T-helper 2 cell treated with Interferon-gamma antibody and Interleukin-4, amounts not matched to agents 5 μg/mL and 100 μg/mL, for 36 hours (primary cell): ENCODE measurements at places on chromosomes 7 and 10.

DNA sequence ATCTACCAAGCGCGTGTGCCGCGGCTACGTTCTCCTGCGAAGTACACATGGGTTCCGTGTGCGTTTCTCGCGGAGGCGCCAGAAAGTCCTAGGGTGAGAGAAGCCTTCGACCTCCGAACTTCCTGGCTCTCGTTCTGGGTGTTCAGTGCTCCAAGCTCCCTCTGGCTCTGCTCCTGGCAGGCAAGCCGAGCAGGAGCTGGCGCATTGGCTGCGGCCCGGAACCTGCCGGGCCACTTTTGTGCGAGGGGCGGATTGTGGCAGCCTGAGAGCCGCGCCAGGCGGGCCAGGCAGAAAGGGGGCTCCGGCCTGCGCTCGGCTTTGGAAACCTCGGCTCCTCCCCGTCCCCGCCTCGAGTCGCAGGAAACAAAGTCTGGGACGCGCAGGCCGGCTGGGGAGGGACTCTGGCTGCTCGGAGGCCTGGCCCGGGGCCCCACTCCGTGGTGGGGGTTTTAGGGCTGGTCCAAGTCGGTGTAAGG, 9.6 kb downstream of the EMX2 start:
- no peak for DNase-seq
- H3K4me1 ChIP-seq: peaks cover 4% of the 10 kb centered on the region
- H3K4me3 ChIP-seq: no peak overlapping the region
- peaks cover 76% of the 10 kb centered on the region for H3K27me3 ChIP-seq
- H3K36me3 ChIP-seq: no peaks in the 10 kb centered on the region

DNA sequence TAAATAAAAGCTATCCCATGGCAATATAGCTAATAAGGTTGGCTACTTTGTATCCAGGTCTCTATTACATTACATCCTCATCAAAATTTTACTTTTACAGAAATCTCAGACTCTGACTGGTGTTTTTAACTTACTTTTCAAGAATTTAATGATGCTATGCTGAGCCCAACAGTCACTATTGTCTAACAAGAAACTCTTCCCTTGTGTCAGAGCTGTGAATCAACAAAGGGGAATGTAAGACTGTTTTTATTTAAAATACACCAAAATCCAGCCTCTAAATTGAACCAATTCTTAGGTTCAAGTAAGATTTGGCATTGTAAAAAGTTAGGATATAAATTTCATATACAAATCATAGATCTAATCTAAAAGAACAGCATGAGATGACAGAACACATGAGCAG, 7.0 kb downstream of the RTKN2 start:
- H3K27me3 ChIP-seq: peaks cover 7% of the 10 kb centered on the region
- peaks cover 2% of the 10 kb centered on the region for H3K4me1 ChIP-seq
- no peak overlapping the region for H3K4me3 ChIP-seq
- no peak for DNase-seq
- H3K27ac ChIP-seq: no peak overlapping the region
- H3K36me3 ChIP-seq: no peaks in the 10 kb centered on the region

DNA sequence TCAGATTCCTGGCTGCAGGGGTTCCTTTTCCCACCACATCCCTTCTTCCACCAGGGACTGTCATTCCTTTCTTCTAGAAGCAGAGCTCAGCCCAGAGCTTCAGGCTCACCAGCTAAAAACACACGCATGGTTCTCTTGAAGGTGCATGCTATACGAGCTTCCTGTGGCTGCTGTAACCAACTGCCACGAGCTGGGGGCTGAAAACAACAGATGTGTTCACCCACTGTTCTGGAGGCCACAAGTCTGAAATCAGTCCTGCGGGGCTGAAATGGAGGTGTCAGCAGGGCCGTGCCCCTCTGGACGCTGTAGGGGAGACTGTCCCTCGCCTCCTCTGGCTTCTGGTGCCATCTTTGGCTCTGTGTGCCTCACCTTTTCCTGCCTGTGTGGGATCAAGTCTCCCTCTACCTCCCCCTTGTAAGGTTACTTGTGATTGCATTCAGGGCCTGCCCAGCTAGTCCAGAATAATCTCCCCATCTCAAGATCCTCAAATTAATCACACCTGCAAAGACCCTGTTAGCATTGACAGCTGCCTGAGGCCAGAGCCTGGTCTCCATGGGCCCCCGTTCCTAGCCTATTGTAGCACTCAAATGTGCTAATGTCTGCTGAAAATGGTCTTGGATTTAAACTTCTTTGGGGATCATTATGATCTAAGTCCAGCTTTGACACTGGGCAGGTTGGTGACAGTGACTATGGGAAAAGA, 13.7 kb downstream of the RAB19 start:
- peak overlapping the region; percentile 18 for H3K4me3 ChIP-seq
- H3K36me3 ChIP-seq: peaks cover 22% of the 10 kb centered on the region
- DNase-seq: no peak
- H3K27me3 ChIP-seq: no peaks in the 10 kb centered on the region
- H3K27ac ChIP-seq: peak overlapping the region; percentile 82
- peaks cover 28% of the 10 kb centered on the region for H3K4me1 ChIP-seq

DNA sequence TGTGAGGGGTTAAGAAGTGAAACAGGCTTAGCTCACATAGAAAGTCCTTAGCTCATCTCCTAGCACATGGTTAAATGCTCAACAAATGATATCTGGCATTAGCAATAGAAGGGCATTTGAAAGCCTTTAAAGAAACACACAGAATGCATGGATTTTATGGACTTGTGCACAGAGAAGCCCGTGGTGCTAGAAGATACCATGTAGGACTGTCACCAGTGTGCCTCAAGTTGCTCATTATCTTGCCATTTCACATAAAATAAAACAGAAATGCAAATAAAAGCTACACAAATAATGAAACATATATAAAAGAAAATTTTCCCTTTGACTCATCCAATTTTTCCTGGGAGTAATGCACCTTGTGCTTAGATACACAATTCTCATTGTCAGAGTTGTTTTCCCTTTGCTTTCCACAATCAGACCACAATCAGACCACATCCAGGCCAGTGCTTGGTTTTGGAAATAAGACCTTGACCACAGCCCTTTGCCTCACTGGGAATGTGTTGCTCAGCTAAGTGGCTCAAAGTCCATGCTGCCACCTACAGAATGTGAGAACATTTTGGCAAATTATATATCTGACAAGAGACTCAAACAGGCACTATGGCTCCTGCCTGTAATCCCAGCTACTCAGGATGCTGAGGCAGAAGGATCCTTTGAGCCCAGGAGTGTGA, 9.5 kb upstream of the WDR11 start:
- DNase-seq: no peak
- H3K4me3 ChIP-seq: no peak overlapping the region
- H3K27me3 ChIP-seq: peaks cover 7% of the 10 kb centered on the region
- no peaks in the 10 kb centered on the region for H3K4me1 ChIP-seq
- H3K36me3 ChIP-seq: no peaks in the 10 kb centered on the region

DNA sequence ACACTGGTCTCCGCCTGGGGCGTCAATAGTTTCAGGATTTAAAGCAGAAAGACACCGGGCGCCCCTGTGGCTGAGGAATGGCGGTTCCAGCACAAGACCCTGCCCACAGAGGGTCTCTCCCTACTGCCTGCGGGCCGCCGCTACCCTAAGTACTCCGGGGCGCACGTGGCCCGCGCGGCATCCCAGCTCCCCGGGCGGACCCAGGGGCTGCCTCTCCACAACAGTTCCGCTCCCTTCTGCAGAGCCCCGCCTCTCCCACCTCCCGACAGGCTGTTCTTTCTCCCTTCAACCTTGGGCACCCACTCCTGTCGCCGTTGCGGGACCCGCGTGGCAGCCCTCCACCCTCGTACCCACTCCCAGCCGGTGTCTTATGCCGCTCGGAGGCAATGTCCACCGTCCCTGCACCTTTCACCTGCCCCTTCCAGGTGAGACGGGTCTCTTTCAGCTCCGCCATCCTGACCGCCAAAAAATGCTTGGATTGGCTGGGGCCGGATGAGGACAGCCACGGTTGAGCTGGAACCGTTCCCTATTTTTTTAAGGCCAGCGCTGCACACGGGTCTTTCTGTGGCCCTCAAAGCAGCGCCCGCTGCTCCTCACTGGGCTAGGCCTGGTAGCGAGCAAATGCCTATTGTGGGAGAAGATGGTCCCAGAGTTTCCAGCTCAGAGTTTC, 1.6 kb upstream of the NKX2-3 start:
- H3K4me1 ChIP-seq: peaks cover 12% of the 10 kb centered on the region
- H3K36me3 ChIP-seq: peaks cover 2% of the 10 kb centered on the region
- no peak overlapping the region for H3K27ac ChIP-seq
- H3K4me3 ChIP-seq: no peak overlapping the region

GRCh38 chr10:42989481-42989921, 87.4 kb upstream of the RET start:
- H3K27ac ChIP-seq: no peak overlapping the region
- H3K36me3 ChIP-seq: no peaks in the 10 kb centered on the region
- no peaks in the 10 kb centered on the region for H3K27me3 ChIP-seq
- DNase-seq: no peak

DNA sequence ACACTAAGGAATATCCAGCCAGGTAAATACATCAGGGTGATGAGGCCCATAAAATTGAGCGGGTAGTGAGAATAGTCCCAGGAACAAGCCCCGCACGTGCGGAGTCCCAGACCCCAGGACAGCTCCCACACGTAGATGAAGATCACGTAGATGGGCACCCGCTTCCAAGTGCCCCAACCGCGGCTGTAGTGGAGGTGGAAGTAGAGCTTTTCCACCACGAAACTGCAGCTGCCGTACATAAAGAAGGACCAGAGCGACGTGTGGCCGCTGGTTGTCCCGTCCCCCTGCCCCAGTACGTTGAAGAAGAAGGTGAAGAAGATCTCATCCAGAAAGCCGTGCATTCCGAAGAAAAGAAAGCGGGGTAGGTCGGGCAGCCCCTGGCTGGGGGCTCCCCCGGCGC, 948 bp downstream of the TMEM229A start:
- H3K4me3 ChIP-seq: peak overlapping the region; percentile 61
- H3K27ac ChIP-seq: no peak overlapping the region
- H3K27me3 ChIP-seq: peaks cover 48% of the 10 kb centered on the region
- peaks cover 2% of the 10 kb centered on the region for H3K4me1 ChIP-seq

DNA sequence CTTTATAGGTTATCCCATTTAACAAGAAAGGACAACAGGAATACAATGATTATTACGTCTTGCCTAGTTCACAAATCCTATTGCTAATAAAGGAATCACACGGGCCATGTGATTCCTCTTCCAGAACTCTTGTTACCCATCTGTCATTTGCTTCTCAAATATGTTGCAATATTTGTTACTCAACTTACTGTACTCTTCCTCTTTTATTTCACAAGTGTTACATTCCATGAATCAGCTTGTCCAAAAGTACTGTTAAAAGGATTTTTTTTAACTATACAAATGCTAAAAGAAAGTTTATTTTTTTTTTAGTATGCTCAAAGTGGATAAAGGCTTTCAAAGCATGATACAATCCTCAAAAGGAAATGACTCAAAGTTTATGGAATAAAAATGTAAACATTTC, 3.9 kb upstream of the CD36 start:
- H3K4me3 ChIP-seq: no peak overlapping the region
- H3K4me1 ChIP-seq: no peaks in the 10 kb centered on the region
- no peaks in the 10 kb centered on the region for H3K36me3 ChIP-seq
- DNase-seq: no peak

- H3K4me3 ChIP-seq: no peak overlapping the region
- H3K27ac ChIP-seq: no peak overlapping the region
- H3K4me1 ChIP-seq: no peaks in the 10 kb centered on the region
- no peaks in the 10 kb centered on the region for H3K36me3 ChIP-seq
Measured at GRCh38 chr7:20578257-20578771, 37.2 kb upstream of the ABCB5 start.

- no peak for DNase-seq
- H3K4me3 ChIP-seq: no peak overlapping the region
- H3K27me3 ChIP-seq: no peaks in the 10 kb centered on the region
- peaks cover 29% of the 10 kb centered on the region for H3K4me1 ChIP-seq
Measured at GRCh38 chr10:89078724-89079672, 88.4 kb downstream of the FAS start.

DNA sequence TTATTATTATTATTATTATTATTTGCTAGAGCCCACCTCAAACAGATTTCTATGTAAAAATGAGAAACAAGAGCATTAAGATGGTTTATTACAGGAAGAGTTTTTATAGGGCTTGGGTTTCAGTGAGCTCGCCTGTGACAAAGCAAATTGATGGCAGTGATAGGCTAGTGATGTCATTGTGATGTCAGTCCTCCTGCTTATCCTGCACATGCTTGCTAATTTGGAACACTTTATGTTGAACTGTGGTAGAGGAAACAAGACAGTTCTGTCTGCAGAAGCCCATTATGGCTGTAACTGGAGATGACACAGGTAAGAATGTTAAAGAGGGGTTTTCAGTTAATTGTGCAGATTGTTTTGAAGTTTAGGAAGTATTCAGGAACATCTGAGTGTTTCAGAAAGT, 68.3 kb downstream of the CREM start:
- peak overlapping the region; percentile 90 for H3K4me3 ChIP-seq
- peaks cover 46% of the 10 kb centered on the region for H3K4me1 ChIP-seq
- no peaks in the 10 kb centered on the region for H3K27me3 ChIP-seq
- peak; percentile 62 for DNase-seq
- H3K27ac ChIP-seq: peak overlapping the region; percentile 99

DNA sequence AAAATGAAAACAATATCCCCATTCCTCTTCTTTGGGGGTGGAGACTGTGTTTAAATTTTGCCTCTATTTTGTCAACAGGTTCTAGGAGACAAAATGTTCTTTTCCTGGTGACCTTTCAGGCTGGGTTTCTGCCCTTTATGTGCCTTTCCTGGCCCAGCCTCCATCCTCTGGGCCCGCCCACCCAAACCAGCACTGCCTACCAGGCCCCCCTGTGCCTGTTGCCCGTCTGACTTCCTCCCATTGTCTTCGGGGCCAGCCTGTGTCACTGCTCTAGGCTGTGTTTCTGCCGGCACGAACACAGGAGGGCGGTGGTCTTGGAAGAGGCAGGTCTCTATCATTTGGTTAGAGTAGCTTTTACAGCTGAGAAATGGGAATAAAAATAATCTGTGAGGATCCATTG, 13.9 kb downstream of the TSPAN14 start:
- DNase-seq: peak; percentile 59
- H3K4me3 ChIP-seq: peak overlapping the region; percentile 72
- peaks cover 53% of the 10 kb centered on the region for H3K36me3 ChIP-seq

GRCh38 chr10:10687751-10688150, 329.9 kb upstream of the CELF2 start:
- DNase-seq: no peak
- H3K27me3 ChIP-seq: no peaks in the 10 kb centered on the region
- H3K27ac ChIP-seq: no peak overlapping the region

DNA sequence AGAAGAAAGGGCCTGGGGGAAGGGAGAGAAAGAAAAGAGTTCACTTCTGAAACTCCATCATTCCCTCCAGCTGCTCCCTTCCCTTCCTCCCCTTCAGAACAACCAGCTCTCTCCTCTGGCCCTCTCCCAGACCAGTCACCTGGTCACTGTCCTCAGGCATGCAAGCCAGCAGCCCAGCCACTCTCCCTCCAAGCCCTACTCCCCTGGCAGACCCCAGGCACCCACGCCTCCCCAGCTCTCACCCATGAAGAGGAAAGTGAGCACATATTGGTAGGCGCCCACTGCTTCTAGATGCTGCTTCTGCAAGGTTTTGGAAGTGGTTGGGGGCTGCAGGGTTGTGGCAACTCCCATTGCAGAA, 353 bp downstream of the MOGAT3 start:
- H3K27me3 ChIP-seq: peaks cover 35% of the 10 kb centered on the region
- H3K4me3 ChIP-seq: no peak overlapping the region
- DNase-seq: no peak
- peaks cover 6% of the 10 kb centered on the region for H3K4me1 ChIP-seq
- no peaks in the 10 kb centered on the region for H3K36me3 ChIP-seq
- no peak overlapping the region for H3K27ac ChIP-seq

- peaks cover 4% of the 10 kb centered on the region for H3K36me3 ChIP-seq
- peak overlapping the region; percentile 69 for H3K27ac ChIP-seq
- DNase-seq: no peak
Measured at GRCh38 chr7:12130609-12131008, 80.5 kb upstream of the TMEM106B start.

- DNase-seq: no peak
- no peak overlapping the region for H3K27ac ChIP-seq
- H3K4me1 ChIP-seq: no peaks in the 10 kb centered on the region
- no peaks in the 10 kb centered on the region for H3K36me3 ChIP-seq
Measured at GRCh38 chr7:66967029-66967428, 28.4 kb downstream of the SBDS start.
